Cardiac muscle cell (in vitro differentiated cells and primary cell): ENCODE measurements at places on chromosomes 1 and 21. TPM values are rescaled to one million over a fixed set of nuclear protein-coding genes. Genes with fewer than 3 reads are reported as not detected.

TNFRSF4 gene
- 0.11 TPM in 1 of 2 replicates, not detected in the other for total RNA-seq

SYNC gene
- total RNA-seq: 2.5 and 4.5 TPM in 2 replicates

PTPN7 gene
- total RNA-seq: not detected in 2 replicates

GBP6 gene
- 0.69 TPM in 1 of 2 replicates, not detected in the other for total RNA-seq

FMO5 gene
- total RNA-seq: 0.74 and 1.8 TPM in 2 replicates

SPATC1L gene
- total RNA-seq: 45.7 and 58.8 TPM in 2 replicates

PTPN22 gene
- not detected in 2 replicates for total RNA-seq

MROH7 gene
- total RNA-seq: 9.4 and 22.4 TPM in 2 replicates

AQP10 gene
- 4.8 and 11.2 TPM in 2 replicates for total RNA-seq

PADI1 gene
- 1.3 and 1.7 TPM in 2 replicates for total RNA-seq

SLAMF7 gene
- total RNA-seq: not detected in 2 replicates

PRAMEF1 gene
- total RNA-seq: not detected in 2 replicates

FAM43B gene
- total RNA-seq: 3.6 and 3.8 TPM in 2 replicates

WNT2B gene
- 0.74 and 1.2 TPM in 2 replicates for total RNA-seq

SLX9 gene
- total RNA-seq: 26.1 and 31.2 TPM in 2 replicates

SPRR3 gene
- total RNA-seq: not detected in 2 replicates

ADCY10 gene
- 0.28 and 0.69 TPM in 2 replicates for total RNA-seq

NEGR1 gene
- 0.06 and 0.28 TPM in 2 replicates for total RNA-seq
